Stimulated activated CD4-positive, alpha-beta T cell treated with anti-CD3 and anti-CD28 coated beads, Interleukin-2, amount 100 ng/mL, for 48 hours (primary cell): ENCODE measurements at places on chromosomes 3 and 15.

DNA sequence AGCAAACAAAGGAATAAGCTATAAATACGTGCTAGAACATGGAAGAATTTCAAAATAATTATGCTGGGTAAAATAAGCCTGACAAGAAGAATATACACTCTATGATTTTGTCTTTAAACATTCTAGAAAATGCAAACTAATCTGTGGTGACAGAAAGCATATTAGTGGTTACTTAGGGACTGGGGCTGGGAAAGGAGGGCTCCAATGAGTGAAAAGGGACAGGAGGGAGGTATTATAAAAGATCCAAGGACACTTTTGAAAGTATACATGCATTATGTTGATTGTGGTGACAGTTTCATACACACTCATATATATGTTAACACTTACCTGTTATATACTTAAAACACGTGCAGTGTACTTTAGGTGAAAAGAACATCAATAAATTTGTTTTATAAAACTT, 23.0 kb downstream of the MYH15 start:
- no peak for DNase-seq

GRCh38 chr3:27449530-27450150, 34.5 kb downstream of the SLC4A7 start:
- DNase-seq, result no peak

DNA sequence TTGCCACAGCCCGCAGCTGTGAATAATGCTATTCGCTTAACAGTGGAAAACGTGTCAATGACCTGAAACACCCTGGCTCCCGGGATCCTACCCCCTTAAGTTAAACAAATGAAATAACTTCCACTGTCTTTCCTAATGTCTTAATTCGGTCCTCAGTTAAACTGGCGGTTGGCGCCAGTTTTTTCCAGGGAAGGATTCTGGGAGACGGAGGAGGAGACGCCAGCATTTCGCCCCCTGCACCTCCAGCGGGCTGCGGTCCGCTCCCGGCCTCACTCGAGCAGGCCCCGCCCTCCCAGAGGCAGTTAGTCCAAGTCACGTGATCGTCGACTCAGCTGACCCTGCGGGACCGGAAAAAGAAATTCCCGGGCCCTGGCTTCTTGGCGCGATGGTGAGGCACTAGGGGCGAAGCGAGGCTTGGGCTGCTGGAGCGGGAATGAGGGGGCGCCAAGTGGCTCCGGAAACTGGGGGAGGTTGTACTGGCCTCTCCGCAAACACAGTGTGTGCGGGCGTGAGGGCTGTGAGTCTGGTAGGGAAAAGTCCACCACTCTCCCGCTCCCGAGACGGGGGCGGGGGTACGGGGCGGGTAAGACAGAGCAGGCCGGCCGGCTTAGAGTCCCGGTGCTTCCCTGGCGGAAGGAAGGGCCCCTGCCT, at the start of gene COMMD4:
Gene COMMD4, plus strand, starts transcription at position 359 of the 651 bp plus-strand sequence. Its CDS starts 27 bp downstream, at position 386.
- DNase-seq, result peak; percentile 87

GRCh38 chr3:61912158-61912557, 350.8 kb downstream of the PTPRG start:
- DNase-seq, result no peak

DNA sequence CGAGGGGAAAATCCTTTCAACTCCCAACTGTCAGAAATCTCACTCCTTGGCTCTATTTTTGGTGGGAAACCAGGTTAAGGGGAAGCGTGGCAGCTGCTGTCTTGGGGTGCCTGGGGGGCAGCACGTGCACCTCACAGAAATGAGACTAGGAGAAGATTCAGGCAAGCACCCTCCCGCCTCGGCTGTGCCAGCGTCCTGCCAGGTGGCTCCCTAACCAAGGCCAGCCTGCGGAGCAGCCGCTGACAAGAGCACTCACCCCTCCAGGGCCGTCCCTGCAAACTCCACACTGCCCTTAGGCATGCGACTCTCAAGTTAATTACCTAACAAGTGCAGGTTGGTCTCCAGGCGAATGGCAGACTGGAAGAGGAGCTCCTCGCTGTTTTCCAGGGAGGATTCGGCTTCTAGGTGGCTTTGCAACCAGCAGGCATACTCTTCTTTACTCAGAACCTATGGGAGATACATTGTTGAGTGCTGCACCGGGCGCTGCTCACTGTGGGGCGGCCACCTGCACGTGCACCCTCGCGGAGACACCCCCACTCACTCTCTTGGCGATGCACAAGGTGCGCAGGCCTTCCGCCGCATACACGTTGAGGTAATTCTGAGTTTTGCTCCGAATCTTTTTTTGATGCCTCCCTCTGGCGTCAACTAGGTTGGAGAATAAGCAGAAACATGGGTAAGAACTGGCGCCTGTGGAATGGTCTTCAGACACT, 155.3 kb downstream of the ATP10A start:
- DNase-seq, result no peak

- DNase-seq, result no peak
Measured at GRCh38 chr3:150680562-150680961, 23.2 kb downstream of the ERICH6 start.

DNA sequence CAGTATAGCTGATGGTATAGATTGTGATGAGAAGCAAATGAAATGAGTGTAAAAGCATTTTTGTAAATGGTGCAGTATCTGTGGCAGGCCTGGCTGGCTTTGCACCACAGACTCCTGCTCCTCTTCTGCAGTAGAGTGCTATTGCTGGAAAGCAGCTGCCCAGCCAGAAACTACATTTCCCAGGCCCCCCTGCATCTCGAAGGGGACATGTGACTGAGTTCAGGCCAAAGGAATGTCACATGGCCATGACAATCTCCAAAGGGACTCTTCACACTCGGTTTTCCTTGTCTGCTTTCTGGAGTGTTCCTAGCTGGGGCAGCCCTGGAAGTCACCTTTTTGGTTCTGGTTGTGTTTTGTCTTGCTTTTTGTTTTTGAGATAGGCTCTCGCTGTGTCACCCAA, 277.1 kb downstream of the SUCLG2 start:
- DNase-seq, result no peak

- DNase-seq, result no peak
Measured at GRCh38 chr3:39809181-39809994, at the start of gene MYRIP. TSS of gene MYRIP (plus strand) at chr3:39809609. CDS start at chr3:39900817, 91,208 bp downstream.

DNA sequence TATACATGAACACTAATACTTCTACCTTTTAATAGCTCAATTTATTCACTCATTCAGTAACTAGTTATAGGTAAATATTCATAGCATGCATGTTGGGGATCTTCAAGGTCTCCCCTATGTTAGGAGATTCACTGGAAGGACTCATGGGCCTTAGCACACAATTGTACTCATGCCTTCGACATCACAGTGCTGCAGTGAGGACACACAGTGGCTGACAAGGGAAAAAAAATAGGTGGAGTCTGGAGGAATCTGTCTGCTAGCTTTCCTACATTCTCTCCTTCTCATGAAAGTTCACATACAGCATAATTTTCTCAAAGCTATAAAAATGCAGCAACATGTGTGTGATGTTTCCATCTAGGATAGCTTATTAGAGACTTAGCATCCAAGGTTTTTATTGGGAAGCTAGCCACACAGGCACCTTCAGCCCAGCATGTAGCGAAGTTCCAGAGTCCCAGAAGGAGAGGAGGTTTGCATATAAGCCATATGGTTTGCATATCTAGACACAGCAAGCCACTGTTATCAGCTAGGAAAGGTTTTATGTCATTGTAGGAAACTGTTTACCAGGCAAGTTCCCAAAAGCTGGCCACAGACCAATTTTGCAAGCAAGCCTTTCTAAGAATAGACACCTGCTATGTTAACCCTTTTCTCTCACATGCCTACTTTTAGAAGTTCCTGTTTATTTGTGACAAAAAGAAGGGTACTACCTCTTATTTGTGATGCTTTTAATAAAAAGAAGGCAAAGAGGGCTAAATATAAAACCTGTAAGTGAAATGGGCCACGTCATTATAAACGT, 46.4 kb downstream of the MORC1 start:
- DNase-seq, result no peak

- DNase-seq, result peak; percentile 30
Measured at GRCh38 chr3:61894988-61895935, 333.9 kb downstream of the PTPRG start.

- DNase-seq, result peak; percentile 41
Measured at GRCh38 chr15:75455982-75456531, 4.6 kb upstream of the SIN3A start.

DNA sequence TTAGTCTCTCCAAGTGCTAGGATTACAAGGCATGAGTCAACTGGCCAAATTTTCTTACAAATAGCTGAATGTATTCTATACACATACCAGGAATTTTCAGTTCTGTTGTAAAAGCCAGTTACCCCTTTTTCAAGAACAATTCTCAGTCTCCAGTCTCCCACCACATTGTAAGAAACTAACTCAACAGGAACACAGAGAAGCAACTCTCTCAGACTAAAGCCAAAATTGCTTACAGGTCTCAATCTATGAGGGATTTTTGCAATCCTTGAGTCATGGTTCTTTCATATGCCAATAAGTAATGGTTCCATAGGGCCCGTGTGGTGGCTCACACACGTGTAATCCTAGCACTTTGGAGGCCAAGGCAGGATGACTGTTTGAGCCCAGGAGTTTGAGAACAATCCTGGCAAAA, 8.5 kb downstream of the IP6K2 start:
- no peak for DNase-seq

DNA sequence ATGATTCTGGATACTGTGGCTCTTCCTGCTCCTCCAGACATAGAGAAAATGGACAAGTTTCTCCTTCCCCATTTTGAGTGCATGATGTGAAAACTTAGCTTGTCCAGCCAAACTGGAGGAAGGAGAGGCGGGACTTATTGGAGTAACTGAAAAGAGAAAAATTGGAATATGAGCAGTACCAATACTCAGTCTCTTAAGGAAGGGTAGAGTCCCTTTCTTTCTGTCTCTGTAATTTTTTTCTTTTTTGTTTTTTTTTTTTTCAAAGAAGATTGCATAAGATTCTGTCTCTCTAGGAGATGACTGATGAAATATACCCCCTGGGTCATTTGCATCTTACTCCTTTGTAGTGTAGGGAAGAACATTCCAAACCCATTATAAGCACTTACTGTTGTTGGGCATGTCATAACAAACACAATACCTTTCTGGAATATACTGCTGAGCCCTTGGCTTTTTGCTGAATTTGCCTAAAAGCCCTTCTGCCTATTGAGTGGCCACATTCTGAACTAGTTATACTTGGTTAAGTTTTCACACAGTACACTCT, 498.1 kb upstream of the TPRG1 start:
- DNase-seq, result no peak

GRCh38 chr15:58590236-58590635, 158.4 kb downstream of the LIPC start:
- no peak for DNase-seq

GRCh38 chr3:4570840-4571621, 77.9 kb downstream of the ITPR1 start:
- no peak for DNase-seq

GRCh38 chr3:132006605-132007204, 28.1 kb downstream of the CPNE4 start:
- no peak for DNase-seq

GRCh38 chr3:10533737-10534023, 28.3 kb upstream of the ATP2B2 start:
- no peak for DNase-seq

DNA sequence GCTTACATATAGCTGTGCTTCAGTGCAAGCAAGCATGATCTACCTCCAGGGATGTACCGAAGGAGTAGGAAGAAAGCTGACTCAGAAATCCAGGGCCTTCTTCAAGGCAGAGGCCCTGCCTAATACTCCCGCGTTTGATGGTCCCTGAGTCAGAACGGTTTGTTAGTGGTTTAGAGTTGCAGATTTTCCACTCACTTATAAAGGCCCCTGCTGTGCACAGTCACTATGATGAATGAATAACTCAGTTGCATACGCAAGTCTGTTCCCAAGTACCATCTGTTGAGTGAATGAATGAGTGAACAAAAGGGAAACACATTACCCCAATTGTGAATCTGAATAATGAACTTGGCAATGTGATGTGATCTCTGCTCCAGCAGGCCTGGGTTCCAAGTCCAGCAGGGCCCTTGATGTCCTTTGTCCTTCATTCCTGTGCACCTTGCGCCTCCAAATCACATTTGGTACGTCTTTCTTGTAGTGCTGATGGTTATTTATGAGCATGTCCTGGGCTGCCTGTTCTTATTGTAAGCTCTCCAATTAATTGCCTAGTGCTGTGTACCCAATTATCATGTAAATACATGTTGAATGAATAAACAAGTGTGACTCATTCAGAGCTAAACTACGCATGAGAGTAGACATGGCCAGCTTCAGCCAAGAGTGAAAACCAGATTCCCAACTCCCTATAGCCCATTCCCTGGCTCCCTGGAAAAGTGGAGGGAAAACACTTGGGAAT, 85.3 kb upstream of the LIMD1 start:
- peak; percentile 35 for DNase-seq

DNA sequence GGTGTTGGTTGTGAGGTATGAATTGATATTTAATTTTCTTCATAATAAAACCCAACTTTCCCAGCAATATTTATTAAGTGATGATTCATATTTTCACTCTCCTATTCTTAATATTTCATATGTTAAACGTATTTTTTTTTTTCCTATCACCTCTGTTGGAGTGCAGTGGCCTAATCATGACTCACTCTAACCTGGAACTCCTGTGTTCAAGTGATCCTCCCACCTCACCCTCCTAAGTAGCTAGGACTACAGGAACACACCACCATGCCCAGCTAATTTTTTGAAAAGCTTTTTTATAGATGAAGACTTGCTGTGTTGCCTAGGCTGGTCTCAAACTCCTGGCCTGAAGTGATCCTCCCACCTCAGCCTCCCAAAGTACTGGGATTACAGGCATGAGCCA, 8.6 kb downstream of the PARP15 start:
- no peak for DNase-seq

DNA sequence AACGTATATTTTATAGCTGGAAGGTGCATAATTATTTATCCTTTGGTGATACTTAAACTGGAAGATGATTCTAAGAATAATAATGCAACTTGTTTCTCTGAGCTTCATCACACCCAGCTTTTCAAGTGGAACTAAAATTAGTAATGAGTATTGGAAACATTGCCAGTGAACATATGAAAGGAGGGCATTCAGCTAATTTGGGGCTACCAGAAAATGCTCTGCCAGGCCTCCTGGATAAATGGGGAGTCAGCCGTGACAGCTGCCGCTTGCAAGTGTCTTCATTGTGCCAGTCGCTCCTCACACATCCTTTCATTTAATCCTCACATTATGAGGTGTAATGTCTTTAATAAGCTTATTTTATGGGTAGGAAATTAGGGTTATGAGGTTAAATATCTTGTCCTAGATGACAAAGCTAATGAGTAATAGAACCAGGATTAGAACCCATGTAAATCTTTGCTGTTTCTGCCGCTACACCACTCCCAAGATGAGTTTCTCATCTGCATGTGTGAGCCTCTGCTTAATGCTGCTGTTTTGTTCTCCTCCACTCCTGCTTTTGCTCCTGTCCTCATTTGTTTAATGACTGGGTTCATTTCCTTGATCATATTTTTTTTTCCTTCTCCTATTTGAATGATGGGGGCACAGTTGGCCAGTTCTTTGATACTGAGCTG, 155.7 kb downstream of the PLCL2 start:
- DNase-seq, result no peak

DNA sequence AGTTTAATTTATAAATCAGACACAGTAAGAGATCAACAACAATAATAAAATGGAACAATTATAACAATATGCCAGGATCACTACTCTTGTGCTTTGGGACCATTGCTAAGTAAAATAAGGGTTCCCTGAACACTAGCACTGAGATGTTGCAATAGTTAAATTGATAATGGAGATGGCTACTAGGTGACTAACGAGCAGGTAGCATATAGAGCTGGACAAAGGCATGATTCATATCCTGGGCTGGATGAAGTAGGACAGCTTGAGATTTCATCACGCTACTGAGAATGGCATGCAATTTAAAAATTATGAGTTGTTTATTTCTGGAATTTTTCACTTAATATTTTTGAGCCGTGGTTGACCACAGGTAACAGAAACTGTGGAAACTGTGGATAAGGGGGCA, 20.7 kb upstream of the MYZAP start:
- no peak for DNase-seq
